ENCODE measurements at places on chromosomes 1 and 21.

DNA sequence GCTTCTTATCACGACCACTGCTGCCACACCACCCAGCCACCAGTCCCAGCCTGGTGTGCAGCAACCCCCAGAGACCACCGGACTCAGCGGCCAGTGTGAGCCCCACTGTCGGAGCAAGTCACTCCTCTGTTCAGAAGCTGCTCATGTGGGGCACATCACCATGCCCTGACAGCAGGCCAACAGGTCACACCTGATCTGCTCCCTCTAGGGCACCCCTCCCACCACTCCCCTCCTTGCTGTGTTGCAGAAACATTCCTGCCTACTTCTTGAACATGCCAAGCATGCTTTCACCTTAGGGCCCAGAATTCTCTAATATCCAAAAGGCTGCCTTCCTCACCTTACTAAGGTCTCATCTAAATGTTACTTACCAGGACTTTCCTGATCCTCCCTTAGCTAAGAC, 146.5 kb downstream of the SLC45A1 start:
- no peak for DNase-seq

DNA sequence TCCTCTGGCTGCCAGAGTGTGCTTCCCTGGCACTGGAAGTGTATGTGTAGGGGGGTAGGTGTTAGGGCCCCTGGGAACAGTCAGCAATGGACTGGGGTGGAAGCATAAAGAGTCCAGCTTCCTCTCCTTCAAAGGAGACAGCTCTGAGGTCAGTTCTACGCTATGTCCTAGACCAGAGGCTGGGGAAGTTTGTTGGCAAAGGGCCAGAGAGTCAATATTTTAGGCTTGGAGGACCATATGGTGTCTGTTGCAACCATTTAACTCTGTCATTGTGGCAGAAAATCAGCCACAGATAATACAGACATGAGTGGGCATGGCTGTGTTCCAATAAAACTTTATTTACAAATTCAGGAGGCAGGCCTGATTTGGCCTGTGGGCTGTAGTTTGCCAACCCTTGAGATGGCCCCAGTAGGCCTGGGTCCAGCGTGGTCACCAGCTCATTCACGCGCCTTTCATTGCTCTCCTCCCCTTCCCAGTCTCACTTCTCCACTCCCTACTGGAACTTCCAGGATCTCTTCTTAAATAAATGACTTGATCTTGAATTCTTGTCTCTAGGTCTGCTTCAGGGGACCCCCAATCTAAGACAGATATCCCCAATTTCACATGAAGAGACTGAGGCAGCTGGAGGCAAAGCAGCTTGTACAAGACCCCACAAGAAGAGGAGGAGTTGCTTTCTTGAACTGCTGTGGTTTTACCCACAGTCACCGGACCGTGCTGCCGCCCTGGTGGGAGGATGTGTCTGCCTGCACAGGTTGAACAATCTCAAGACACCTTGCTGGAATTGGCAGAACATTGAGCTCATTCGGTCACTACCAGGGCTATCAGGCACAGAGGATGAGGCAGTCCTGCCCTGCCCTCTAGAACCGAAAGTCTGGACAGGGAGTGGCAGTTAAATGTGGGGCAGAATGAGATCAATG, 162.4 kb upstream of the POU3F1 start:
- no peak for DNase-seq

GRCh38 chr1:2623571-2624337, 9.1 kb downstream of the MMEL1 start:
- DNase-seq = no peak

GRCh38 chr1:20351911-20352701, 61.4 kb downstream of the VWA5B1 start:
- DNase-seq = no peak

DNA sequence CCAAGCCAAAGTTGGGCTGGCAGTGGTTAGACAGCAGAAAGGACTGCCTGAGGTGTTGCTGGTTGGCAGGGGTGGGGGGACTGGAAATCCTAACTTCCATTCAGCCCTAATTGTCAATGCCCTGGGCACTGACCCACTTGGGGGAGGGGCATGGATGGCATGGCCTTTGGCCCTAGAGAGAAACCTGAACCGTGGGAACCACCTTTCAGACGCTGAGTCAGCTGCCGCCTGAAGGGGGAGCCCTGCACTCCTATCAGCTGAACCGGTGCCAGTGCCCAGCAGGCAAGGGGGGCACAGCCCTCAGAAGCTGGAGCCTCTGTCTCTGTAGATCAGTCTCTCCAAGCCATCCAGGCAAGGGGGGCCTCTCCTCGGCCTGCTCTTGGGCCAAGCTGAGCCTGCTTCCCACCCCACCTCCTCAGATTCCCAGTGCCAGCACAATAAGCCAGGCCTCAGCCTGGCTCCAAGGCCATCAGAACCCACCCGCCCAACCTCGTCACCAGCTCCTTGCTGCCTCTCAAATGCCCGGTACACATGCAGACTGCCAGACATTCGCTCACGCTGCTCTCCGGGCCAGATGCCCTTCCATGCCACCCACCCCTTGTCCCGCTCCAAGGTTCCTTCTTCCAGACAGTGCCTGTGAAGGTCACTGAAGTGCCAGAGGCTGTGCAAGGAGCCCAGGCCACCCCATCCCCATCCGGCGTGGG, 11.6 kb downstream of the TINAGL1 start:
- peak; percentile 41 for DNase-seq

DNA sequence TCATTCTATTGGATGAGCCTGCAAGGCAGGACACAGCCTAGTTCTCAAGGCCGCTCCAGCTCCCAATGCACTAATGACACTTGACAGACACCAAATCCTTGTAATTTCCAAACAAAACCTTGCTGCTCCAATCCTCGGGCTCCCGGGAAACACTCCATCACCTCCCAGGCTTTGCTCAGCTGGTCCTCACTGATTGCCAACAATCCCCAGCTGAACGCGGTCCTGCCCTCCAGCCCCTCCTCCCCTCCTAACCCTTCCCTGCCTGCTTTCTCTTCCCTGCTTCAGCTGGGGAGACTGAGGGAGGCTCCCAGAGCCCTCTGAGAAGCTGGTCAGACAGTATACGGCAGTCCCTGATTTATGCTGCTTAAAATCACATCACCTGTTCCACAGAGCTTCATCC, 114.4 kb upstream of the TNR start:
- DNase-seq = no peak

- no peak for DNase-seq
These were observed 134.1 kb upstream of the ADGRL2 start for GRCh38 chr1:81666586-81666985.

- no peak for DNase-seq
These were observed 104.2 kb downstream of the COP1 start for GRCh38 chr1:176102768-176103350.

DNA sequence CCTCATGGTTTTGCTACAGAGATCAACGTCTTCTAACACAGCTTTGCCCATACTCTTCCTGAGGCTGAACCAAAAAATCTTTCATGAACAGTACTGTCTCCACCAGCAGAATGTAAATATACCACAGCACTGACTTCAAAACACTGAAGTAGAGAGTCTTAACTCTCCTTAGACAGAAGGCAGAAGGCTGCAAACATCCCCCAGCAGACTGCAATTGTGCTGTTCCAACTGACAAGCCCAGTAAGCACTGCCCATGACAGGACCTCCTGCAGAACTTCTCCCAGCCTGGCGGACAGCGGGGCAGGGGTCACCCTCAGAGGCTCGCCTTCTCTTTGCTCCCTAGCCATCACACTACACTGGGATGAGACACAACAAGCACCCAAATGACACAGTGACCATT, 218.7 kb downstream of the RERE start:
- DNase-seq = no peak

DNA sequence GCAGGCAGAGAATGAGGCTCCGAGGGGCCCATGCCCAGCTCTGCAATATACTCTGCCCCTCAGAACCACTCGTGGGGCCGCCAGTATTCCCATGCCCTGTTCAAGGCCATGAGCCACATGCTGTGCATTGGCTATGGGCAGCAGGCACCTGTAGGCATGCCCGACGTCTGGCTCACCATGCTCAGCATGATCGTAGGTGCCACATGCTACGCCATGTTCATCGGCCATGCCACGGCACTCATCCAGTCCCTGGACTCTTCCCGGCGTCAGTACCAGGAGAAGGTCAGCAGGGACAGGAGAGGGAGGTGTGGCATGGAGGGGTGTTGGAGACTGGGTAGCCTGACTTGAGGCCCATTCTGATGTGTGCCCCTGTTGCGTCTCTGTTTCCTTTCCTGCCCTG, 7.2 kb downstream of the HCN3 start:
- DNase-seq = no peak

DNA sequence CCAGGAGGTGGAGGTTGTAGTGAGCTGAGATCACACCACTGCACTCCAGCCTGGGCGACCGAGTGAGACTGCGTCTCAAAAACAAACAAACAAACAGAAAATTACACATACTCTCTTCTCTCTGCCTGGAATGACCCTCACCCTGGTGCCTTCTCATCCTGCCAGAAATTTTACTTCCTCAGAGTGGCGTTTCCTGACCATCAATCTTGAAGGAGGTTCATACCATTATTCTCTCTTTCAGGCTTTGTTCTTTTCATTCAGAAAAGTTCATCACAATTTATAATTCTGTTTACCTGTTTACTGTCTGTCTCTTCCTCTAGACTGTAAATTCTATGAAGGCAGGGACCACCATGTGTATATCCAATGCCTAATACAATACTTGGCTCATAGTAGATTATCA, 79.3 kb downstream of the RPS6KA1 start:
- DNase-seq = no peak

DNA sequence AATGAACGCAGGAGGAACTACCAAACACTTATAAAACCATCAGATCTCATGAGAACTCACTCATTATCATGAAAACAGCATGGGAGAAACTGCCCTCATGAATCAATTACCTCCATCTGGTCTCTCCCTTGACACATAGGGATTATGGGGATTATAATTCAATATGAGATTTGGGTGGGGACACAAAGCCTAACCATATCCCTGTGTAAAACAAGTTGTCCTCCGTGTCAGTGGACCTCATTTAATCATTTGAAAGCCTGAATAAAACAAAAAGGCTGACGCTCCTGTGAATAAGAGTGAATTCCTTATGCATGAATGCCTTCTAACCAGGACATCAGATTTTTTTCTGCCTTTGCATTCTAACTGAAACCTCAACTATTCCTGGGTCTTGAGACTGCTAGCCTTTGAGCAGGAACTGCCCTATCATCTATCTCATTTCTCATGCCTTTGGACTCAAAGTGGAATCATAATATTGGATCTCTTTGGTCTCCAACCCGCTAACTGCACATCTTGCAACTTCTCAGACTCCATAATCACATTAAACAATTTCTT, 648.8 kb downstream of the ADGRL2 start:
- no peak for DNase-seq

GRCh38 chr1:10471411-10472219, 714 bp downstream of the DFFA start:
- no peak for DNase-seq

DNA sequence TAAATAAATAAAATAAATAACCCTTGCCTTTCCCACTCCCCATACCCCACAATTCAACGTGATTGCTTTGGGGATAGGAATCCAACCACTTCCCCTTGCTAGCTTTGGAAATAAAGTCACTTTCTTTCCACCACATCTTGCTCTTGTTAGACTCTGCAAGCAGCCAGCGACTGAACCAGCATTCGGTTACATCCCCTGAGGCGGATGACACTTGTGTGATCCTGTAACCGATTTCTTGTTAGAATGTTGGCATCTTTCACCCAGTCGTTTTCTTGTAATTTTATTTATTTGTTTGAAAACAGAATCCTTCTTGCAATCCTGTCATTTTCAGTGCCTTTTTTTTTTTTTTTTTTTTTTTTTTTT, 1.6 kb upstream of the IFNGR2 start:
- no peak for DNase-seq

DNA sequence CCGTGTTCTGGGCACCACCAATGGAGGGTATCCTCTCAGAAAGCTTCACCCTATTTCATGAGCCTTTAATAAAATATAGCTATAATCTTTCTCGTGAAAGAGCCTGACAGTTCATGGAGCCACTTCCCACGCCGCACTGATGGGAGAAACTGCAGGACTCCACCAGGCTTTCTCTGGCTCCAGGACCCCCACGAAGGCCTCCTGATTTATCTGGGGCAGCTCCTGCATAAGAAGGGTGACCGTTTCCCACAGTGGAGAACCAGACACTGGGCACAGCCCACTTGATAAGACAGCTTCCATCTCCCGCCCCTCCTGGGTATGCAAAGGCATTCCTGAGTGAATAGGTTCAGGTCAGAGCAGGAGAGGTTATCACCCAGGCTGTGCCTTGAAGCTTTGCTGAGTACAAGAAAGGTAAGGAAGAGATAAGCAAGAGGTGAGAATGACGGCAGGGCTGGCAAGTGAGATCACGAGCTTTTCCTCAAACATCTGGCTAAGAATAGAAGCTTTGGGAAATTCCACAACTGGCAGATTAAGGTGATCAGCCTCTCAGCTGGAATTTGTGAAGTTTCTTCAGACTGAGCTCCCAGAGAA, 499.8 kb downstream of the KIF26B start:
- DNase-seq = no peak

- no peak for DNase-seq
These were observed 97.5 kb upstream of the CTTNBP2NL start for GRCh38 chr1:112298558-112298957.

DNA sequence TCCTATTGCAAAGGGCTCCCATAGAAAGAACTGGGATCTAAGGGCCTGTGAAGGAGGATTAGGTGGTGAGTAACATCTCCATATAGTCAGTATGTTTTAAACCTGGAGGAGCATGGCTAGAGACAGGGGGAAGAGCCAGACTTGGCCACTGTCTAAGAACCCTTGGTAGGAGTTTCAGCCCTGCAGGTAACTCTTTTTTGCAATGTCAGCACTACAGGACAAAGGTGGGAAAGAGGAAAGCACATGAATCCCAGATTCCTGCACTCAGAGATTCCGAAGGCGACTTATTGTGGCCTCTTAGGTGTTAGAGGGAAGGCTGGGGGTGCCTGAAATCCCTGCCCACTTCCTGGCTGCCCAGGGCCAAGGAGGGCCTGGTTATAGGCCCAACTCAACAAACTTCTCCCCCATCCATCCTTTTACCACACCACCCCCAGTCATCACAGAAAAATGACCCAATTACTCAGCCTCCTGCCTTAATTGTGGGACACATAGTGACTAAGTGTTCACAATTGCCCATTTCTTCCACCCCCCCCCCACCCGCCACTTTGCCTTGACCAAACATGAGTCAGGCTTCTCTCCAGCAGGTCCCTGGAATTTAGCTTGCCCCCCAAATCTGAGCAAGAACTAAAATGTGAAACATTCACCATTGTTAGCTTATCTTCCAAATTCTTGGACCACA, 1.9 kb upstream of the NTNG1 start:
- no peak for DNase-seq

DNA sequence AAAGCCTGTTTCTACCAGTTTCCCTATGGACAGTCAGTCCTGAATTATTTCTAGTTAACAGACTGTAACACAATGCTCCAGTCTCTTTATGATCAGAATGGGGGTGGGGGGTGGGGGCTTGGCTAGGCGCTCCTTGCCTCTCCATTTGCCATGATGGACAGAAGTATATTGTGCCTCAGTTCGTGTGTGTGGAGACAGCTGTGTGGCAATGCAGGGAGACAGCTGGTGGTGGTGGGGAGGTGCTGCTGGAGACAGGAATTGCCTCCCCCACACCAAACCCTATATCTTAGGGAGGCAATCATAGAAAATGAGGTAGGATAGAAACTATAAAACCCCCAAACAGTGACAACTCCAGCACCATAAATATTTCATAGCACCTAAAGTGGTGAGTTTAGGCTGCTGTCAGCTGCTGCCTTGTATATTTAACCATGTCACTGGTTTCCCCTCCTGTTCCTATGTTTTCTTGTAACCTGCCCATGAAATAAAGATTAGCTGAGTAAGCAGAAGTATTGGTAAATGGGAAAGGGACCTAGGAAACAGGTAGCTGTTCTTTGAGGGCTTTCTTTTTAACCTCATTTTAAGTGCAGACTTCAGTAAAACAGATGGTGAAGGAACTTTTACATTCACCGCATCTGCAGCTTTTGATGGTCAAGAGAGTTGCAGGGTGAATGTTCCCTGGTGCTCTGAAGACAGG, 3.4 kb downstream of the PLXNA2 start:
- no peak for DNase-seq
